ENCODE measurements at places on chromosomes 7 and 10. TPM values are rescaled to one million over a fixed set of nuclear protein-coding genes. Genes with fewer than 3 reads are reported as not detected.

Gene FXYD4
- total RNA-seq, result not detected

DNA sequence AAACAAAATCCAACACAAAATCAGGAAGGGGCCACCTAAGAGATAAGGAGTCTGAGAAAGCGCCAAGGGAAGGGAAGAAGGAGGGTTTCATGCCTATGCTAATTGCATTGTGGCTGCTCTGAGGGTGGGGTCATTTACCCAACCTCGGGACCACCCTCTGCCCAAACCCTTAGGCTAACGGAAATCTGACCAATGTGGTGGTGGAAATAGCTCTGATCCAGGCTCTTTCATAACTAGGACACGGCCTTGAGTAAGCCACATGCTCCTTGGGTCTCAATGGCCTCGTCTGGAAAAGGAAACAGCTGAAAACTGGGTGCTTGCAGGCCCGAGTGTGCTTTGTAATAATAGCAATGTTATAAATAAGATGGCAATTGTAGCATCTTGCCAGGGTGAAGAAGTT, 14.9 kb upstream of the SRGN start:
- no peak for DNase-seq

DNA sequence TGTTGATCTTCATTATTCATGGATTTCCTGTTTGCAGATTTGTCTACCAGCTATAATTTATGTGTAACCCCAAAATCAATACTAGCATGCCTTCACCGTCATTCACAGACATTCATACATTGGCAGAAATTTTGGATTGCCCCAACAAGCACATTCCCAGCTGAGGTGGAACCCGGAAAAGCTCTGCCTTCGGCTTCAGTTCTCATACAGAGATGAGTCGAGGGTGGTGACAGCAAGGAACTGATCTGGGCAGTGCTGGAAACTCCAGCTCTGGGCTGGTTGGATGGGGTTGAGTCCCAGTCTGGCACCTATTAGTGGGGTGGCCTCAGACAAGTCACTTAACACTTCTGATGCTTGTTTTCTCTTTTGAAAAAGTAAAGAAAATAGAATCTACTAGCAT, 267.5 kb downstream of the SNX13 start:
- no peak for DNase-seq

DNA sequence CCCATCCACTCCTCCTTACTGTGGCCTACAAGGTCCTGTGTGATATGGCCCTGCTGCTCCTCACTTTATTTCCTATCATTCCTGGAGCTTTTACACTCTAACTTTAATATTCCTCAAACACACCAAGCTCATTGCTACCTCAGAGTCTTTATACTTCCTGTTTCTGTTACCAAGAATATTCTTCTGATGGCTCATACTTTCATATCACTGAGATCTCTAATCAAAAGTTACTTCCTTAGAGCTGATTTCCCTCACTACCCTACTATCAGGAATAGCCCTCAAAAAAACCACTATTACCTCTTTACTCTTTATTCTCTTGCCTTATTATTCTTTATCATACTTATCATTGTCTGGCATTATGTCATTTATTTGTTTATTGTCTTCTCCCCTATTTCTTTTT, 5.8 kb upstream of the PPP3CB start:
- no peak for DNase-seq

Gene SEC31B
- 17.4 TPM for total RNA-seq

DNA sequence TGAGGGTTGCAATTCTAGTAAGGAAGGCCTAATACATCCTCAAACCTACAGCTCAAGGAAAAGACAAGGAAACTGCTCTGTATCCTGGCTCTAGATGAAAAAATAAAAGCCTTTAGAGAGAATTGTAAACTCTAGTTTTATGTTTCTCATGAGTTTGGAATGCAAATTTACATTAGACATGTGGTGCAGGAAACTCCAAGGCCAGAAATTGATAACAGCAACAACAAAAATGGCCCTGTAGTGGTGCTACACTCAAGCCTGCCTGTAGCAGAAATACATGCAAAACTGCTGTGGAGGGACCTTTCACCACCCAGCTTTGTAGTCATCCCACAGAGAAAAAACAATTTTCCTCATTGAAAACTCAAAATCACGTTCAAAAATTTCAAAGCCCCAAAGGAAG, 546.7 kb upstream of the LRRN3 start:
- DNase-seq, result no peak

DNA sequence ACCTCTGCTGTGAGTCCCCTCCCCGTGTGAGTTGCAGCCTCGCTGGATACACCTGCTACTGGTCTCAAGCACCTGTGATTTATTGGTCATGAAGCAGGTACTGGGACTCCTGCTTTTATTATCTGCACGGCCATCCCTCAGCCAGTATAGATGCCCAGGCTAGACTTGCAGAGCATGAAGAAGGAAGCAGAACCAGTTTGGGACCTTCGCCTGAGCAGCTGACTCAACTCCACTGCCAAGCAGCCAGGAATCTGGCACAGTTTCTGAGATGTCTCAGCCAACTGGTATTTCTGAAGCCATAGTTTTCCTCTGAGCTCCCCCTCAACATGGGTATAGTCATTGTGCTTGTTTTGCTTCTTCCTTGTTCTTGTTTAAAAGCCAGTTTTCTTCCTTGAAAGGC, 28.0 kb upstream of the SLC39A12 start:
- DNase-seq, result peak; percentile 97

Gene SSC4D
- total RNA-seq, result 0.36 TPM

DNA sequence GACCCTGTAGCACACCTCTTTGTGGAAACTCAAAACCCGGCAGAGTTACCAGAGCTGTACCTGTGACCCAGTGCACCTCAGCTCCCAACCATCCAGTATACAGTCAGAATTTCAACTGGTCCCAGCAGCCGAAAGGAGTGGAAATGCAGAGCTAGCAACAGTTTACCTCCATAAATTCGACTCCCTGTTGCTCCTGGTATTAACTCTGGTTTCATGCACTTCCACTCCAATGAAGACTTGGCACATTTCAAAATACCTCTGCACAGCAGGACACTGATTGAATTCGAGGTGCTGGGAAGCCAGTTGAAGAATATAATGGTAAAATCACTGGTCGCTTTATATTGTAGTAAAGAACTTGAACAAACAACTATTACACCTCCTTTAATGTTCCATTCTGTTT, 17.9 kb upstream of the TIAL1 start:
- no peak for DNase-seq

DNA sequence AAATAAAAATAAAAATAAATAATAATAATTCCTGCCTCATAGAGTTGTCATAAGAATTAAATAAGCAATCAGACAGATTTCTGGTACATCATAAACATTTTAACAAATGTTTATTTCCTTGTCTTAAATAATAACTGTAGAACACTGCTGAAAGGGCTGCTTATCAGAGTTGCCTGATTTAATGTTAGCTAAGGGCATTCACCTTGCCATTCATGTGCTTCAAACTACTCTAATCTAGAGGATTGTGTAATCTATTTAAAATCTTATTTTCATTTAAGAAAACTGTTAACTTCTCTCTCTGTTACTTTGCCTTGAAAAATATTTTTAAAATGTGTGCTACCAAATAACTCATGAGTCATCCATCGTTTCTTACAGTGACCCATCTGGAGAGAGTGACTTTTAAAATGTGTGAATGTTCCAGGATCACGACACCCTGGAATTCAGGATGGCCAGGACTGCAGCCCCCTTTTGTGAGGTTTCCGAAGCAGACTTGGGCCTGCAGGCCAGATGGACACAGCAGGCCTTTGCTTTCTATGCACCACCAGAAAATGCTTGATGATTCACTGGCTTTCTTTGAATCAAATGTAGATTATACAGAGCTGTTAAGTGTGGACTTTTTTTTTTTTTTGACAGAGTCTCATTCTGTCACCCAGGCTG, 109.1 kb upstream of the TNS3 start:
- peak; percentile 90 for DNase-seq

- DNase-seq, result no peak
These were observed 11.7 kb upstream of the MKI67 start for GRCh38 chr10:128137877-128138276.

DNA sequence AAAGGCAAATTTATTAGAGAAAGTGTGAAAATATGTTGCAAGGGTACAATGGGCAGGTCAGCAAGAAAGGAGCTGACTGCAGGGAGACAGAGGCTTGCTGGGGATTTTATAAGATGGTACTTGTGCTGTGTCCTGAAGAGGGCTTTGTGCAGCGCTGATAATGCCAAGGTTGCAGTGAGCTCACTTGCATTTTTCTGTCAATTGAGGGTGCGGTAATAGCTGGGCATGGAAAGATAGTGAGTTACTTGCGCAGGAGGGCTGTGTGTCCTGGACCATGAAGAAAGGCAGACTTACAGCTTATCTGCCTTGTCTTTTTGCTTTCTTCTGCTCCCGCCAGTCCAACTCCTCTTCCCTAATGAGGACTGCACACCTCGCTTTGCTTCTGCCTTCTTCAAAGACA, 12.5 kb downstream of the CDC123 start:
- DNase-seq, result no peak

DNA sequence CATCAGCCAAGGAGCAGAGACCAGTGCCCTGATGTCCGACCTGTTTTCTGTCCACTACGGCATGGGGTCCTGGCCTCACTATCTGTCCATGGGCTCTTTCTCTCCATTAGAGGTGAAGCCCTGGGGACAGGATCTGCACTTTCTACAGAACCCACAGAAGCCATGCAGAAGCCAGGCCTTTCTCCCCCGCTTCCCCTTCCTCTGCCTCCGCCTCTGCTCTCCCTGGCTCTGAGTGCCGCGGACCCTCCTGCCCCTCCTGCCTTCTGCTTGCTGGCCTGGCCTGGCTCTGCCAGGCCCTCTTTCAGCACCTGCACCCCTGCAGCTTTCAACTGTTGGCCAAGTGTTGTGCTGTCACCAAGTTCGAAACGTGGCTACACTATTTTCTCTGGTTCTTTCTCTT, 439.8 kb upstream of the ZMIZ1 start:
- DNase-seq, result no peak

DNA sequence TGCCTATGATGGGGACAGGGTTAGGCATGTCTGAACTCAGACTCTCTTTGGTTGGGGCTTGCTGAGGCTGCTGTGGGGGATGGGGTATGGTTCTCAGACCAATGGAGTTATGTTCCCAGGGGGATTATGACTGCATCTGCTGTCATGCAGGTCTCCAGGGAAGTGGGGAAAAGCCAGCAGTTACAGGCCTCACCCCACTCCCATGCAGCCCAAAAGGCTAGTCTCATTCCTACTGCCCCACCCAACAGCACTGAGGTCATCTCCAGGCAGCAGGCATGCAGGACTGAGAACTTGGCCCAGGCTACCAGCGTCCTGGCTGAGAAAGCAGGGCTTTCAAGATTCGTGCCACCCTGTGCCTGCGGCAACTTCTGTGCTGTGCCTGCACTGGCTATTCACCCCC, 373.3 kb downstream of the HTR7 start:
- peak; percentile 32 for DNase-seq

Gene HACD1
- total RNA-seq, result 18.4 TPM

Gene SPDYE11
- 0.08 TPM for total RNA-seq

Gene AKR1E2
- total RNA-seq, result 4.6 TPM

- no peak for DNase-seq
These were observed 236.5 kb downstream of the SKAP2 start for GRCh38 chr7:26627891-26628341.

- no peak for DNase-seq
These were observed 132.0 kb upstream of the AKR1E2 start for GRCh38 chr10:4693967-4694366.

DNA sequence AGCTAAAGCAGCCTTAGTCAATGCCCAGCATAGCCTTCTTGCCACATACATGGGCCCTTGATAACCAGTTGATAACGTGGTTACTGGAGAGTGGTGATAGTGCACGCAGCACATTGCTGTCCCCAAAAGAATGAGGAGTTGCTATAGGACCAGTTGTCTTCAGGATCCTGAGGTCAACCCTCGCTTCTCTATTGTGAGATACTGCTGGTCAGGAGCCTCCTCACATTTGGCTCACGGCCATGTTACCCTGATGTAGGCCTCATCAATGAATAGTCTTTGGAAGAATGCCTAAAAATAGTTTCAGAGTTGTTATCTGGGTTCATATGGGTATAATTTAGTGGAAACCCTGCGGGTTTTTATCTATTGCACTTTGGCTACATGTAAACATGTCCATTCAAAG, 230.7 kb downstream of the VTI1A start:
- DNase-seq, result no peak

Gene SPDYE8
- total RNA-seq, result not detected

- DNase-seq, result no peak
These were observed 29.8 kb downstream of the UNCX start for GRCh38 chr7:1262441-1262840.

GRCh38 chr7:141837683-141838082, 3.6 kb downstream of the PRSS37 start:
- no peak for DNase-seq

Gene CYP2C18
- total RNA-seq, result not detected

- no peak for DNase-seq
These were observed 165.8 kb upstream of the KLF14 start for GRCh38 chr7:130899638-130900401.

- DNase-seq, result peak; percentile 96
These were observed 43.7 kb downstream of the UNC5B start for GRCh38 chr10:71255808-71256660.

Gene HOXA13
- total RNA-seq, result not detected

- DNase-seq, result no peak
These were observed 87.4 kb downstream of the FOXL3 start for GRCh38 chr7:377080-378040.

Gene PAPOLB
- not detected for total RNA-seq

Gene CALCR
- not detected for total RNA-seq

DNA sequence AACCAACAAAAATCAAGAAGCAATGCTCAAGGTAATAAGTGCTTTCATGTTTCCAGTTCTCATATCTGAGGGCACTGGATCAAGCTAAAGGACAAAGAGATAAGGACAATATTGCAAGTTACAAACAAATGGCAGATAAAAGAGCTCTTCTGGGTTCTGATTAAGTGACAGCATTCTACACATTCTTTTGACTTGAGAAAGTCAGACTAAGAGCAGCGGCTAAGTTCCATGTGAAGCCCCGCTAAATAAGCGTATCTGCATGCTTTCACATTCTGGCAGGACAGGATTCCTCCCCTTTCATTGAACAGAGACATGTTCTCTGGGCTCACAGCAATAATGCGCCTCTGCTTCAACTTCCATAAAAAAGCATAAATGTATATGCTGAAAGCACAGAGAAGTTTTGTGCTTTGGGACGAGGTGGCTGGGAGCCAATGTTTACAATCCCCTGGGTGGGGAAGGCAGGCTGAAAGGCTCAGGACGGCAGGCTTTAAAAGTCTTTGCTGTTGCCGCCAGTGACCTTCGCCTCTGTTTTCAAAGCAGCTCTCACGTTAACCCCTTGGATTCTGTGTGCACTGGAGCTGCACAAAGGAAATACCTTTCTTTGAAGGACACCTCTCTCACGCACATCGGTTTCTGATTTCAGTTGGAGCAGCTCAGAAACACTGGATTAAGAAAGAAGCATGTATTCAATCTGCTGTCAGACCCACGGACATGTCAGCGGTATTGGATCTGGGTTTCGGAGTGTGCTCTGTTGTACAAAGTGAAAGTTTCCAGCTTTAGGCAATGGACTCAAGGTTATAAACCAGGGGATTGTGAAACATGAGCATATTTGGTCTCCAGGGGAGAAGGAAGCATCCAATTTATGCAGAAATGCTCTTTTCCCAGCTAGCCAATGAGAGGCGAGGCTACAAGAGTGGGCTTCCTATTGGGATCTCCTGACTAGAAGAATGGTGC, 105.4 kb upstream of the FAM133B start:
- peak; percentile 93 for DNase-seq

Gene CLRN3
- total RNA-seq, result not detected

Gene NPC1L1
- total RNA-seq, result not detected

GRCh38 chr10:86943316-86944030, 13.9 kb downstream of the MMRN2 start:
- no peak for DNase-seq

- no peak for DNase-seq
These were observed 10.4 kb upstream of the IL15RA start for GRCh38 chr10:5987747-5988146.

GRCh38 chr10:132064771-132065437, 842 bp upstream of the JAKMIP3 start:
- no peak for DNase-seq

GRCh38 chr7:158270106-158270775, 317.4 kb downstream of the PTPRN2 start:
- no peak for DNase-seq

All from fibroblast of the aortic adventitia (primary cell).